ENCODE measurements at places on chromosomes 6 and 20.
A peak's percentile ranks its signal among the peaks of the same experiment; 100 is the strongest.

- DNase-seq = no peak
Measured at GRCh38 chr6:10722570-10722819, 375 bp upstream of the TMEM14C start.

GRCh38 chr20:62191781-62192559, 9.1 kb downstream of the MTG2 start:
- DNase-seq = no peak

DNA sequence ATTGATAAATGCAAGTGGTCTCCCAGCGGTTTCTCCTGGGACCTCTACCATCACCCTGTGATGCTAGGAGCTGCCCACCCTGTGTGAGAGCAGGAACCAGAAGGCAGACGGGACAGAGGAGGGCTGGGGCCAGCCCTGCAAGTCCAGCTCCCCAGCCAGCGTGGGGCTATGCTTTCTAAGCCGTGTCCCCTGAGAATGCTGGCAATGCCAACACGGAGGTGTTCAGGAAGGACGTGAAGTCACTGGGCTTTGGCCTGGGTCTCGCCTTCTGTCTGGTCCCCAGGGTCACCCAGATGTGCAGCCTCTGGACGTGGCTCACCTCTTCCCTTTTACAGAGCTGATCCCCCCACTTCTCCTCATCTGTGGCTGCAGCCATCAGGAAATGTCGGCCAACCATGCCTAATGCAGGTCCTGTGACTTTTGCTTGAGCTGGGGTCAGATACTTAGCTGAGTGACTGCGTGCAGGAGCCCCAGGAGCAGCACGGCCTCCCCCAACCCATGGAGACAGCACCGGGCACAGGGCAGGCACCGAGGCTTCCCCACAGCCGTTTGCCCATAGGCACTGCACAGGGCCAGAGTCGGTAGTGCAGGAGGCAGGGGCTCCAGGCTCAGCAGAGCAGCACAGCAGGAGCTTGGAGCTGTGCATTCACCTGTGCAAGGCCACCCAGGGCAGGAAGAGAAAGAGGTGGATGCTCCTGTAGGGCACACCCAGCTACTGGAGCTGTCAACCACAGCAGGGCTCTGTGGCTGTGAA, 66.2 kb downstream of the GNAS-AS1 start:
- no peak for DNase-seq

DNA sequence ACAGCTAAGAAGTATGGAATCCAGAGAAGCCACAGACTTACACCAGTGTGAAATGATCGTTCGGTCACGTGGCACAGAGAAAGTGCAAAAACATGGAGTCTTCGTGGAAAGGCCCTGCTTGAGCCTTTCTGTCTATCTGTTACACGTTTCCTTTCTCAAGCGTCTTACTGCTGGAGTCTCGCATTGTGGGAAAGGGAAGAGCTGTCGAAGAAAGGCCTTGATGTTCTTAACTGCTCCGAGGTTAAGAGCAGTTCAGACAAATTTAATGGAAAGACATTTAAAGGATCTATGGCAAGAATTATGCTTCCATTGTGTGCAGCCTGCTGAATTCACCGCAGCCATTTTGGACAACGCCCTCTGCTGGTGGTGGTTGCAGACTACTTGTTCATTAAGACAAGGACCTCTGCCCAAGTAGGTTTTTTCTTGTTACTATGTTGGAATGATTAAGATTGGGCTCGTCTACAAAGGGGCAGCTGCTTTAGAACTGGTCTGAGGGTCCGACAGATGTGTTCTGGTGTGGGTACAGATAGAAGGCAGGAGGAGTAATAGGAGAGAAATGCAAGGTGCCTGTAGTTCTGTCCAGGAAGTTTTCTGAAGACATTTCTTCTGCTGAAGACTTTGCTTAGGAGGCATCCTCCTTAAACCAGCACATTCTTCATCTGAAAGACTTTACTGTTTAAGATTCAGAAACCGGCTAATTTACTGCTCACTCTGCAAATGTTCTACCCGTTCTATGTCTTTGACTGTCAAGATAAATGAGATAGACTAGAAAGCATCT, 24.7 kb upstream of the CCN6 start:
- DNase-seq = peak; percentile 81

DNA sequence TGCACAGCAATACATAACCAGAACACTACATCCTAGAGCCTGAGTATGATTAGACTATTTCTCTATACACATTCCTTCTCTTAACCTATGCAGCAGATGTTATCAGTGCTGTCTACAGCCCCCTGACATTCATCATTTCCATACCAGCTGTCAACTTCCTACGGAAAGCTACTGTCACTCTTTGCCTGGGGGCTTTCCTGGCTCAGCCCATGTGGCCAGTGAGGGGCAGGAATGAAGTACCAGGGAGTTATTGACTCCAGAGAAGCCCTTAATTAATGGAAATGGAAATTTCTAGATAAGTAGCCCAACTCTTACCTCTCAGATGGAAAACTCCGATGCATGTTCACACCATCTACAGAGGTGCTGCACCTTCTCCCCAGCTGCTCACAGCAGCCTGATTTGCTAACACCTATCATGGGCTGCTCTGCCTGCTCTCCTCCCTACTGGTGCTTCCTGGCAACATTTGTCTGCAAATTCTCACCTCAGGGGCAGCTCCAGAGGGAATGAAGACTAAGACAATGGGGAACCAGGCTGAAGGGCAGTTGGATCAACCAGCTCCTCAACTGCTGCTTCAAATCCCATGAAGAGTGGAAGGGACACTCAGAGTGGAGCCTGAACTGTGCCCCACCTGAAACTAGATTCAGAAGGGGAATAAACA, 59.6 kb downstream of the LINC00237 start:
- DNase-seq = no peak

GRCh38 chr6:8435845-8436168, 462 bp upstream of the SLC35B3 start:
- no peak for DNase-seq

DNA sequence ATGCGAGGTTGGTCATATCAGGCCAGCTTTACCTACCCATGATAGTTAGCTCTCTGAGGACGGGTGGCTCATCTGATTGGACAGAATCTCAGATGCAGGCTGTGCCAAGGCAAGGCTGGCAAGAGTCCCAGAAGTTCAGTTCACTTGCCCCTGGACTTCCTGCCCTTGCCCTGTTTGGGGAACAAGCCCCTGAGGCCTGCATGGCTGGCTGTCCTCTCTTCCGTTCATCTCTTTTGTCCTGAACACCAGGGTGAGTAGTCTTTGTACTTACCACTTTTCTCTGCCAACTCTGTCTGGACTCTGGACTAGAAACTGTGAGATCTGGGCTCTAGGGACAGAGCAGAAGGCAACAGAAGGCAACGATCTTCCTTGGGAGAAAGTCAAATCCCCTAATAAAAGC, 769.9 kb downstream of the QKI start:
- no peak for DNase-seq

GRCh38 chr20:1654996-1655395, 2.6 kb downstream of the SIRPG start:
- peak; percentile 8 for DNase-seq

DNA sequence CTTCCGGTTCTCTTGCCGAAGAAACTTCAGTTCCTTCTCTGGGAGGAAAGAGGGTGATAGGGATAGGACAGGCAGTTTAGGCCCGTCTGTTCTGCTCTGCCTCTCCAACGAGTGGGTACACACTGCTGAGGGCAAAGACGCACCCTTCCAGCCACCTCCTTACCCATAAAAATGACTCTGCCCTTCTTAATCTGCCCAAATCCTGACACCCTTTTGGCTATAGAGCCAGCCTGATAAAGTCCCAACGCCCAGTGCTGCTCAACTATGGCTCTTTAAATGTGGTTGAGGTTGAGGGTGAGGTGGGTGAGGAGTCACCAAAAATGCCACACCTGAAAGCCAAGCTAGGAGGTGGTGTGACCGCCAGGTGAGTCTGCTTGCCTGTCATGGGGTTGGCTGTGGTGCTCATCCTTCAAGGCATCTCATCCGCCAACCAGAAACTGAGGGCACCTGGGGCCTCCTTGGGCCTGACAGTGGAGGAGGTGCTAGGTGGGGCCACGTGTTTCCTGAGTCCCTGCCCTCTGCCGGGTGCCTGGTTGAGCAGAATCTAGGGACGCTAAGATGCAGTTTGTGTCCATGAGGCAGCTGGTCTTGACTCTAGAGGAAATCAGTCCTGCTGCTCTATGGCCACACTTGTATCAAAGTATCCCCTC, 16.3 kb downstream of the CCDC167 start:
- no peak for DNase-seq

DNA sequence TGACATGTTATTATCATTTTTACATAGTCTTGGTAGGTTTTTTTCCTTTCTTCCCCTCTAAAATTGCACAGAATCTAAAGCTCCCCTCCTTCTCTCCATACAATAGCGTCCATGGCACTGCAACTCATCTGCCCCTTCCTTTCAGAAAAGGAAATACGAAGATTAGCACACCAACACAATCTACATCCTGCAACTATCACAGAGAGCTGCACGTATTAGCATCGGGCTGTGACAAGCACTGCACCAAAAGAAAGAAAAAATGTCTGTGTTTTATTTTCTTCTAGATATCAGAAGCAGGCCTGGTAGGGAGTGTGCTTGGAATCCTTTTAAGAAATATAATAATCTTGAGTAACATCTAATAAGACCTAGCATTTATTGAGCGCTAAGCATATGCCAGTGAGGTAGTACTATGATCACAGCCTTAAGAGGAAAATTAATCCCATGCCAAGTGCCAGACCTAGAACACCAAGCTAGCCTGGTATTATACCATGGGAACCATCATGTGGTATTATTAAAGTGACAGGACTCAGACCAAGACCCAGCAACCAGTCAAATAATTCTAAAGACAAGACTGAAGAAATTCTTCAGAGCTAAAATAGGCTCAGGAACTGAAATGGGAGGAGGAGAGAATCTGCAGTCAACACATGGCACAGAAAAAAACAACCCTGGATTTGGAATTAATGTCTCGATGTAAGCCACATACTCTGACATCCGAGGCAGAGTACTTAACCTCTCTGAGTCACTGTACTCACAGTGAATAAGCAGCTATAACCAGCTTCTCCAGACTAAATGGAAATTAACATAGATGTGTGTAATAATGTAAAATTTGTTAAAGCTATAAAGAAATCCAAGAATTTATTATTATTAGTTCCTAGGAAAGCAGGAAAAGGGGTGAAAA, 124.3 kb downstream of the IPCEF1 start:
- no peak for DNase-seq

GRCh38 chr6:137121401-137121997, 51.9 kb downstream of the IL22RA2 start:
- DNase-seq = no peak

GRCh38 chr6:20978151-20978614, 443.9 kb downstream of the CDKAL1 start:
- DNase-seq = no peak

DNA sequence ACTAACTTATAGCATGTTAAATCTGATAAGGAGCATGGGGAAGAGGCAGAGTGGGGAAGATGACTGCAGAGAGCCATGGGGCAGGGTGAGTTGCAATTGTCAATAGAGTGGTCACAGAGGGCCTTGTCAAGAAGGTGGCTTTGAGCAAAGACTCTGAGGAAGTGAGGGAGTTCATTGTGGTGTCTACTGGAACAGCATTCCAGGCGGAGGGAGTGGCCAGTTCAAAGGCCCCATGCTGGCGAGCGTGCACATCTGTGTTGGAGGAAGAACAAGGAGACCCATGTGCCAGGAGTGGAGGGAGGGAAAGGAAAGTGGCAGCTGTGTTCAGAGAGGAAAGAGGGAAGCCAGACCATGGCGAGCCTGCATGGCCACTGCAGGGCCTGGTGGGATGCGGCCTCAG, 15.8 kb upstream of the GPR6 start:
- no peak for DNase-seq
